ENCODE measurements at places on chromosomes 6 and 20. TPM values are rescaled to one million over a fixed set of nuclear protein-coding genes. Genes with fewer than 3 reads are reported as not detected.

DNA sequence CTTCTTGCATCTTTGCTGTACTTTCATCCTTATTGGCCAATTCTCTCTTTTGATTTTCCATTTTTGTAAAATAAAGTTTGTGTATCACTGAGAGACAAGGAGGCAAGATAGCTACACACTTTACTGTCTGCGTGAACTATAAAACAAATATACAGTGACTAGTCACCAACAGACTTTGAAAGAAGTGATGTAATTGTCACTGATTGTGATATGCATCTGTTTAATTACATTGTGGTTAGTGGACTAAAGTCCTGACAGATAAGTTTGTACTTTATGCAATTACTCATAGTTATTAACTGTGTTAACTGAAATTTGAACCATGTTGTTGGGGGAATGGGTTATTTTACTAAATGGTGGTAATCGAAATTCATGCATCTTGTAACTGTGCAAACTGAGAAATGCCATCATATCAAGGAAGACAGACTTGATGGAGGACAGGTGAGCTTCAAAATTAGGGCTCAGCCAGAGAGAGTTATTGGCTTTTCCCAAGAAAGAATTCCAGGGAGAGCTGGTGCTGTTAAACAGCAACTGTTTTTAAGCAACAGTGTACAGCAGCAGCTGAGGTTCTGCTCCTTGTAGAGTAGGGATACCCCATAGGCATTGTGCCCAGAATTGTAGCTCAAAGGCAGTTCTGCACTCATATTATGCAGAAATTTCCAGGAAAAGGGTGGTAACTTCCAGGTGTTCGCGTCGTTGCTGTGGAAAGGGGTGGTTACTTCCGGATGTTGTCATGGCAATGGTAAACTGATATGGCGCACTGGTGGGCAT lies 62.9 kb downstream of the EFHC1 start:
- no peak for DNase-seq

ZSCAN12 gene
- total RNA-seq, result 2.3 TPM

SPEF1 gene
- total RNA-seq, result not detected

- no peak for DNase-seq
Measured at GRCh38 chr6:35703554-35703953, 14.8 kb upstream of the FKBP5 start.

DNA sequence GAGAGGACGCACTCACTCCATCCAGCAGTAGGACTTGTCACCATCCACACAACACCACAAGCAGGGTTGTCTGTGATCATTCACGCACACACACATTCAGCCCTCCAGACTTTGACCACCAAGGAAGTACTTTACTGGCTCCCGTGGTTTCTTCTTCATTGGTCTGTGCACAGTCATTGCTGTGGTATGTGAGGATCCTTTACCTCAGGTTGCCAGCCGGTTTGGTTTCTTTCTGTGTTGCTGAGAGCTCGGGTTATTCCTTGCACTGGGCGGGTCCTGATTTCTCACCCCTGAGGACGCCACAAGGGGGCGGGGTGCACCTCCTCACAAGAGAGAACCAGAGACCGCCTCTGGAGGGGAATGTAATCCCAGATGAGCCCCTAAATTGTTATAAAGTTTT lies 11.2 kb downstream of the SLC35A1 start:
- DNase-seq, result no peak

Data from CD4-positive, alpha-beta T cell (primary cell).